ENCODE measurements at places on chromosomes 3 and 15.

- no peak for DNase-seq
Measured at GRCh38 chr3:62416144-62416543, 42.8 kb upstream of the FEZF2 start.

DNA sequence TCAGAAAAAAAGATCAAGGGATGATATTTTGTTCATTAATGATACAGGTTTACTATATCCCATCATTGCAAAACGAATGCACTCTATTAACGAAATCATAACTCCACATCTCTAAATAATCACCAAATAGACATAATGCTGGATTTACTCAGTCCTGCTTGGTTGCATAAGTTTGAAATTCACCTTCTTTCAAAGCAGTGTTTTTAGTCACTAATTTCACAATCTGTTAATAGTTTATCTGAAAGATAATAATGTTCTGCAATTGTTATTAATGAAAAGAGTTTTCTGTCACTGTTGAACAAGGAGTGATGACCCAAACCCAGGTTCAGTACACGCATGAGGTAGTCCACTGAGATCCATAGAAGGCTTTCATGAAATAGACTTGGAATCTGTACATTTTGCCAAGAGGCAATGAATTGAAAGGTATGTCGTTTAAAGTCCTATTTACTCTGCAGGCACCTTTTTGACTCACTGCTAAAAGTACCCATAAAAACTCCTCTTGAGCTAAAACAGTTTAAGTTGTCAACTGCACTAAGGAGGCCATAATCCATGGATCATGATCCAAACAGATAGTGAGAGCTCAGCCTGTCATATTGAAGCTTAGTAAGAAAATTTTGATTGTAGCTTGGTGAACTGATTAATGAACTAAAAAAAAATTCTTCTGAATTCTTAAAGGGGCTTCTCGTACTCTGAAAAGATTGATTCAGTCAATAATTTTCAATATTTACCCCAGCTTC lies 75.6 kb upstream of the MBNL1 start:
- DNase-seq: no peak

- DNase-seq: no peak
Measured at GRCh38 chr3:168574455-168575158, 478.9 kb upstream of the GOLIM4 start.

DNA sequence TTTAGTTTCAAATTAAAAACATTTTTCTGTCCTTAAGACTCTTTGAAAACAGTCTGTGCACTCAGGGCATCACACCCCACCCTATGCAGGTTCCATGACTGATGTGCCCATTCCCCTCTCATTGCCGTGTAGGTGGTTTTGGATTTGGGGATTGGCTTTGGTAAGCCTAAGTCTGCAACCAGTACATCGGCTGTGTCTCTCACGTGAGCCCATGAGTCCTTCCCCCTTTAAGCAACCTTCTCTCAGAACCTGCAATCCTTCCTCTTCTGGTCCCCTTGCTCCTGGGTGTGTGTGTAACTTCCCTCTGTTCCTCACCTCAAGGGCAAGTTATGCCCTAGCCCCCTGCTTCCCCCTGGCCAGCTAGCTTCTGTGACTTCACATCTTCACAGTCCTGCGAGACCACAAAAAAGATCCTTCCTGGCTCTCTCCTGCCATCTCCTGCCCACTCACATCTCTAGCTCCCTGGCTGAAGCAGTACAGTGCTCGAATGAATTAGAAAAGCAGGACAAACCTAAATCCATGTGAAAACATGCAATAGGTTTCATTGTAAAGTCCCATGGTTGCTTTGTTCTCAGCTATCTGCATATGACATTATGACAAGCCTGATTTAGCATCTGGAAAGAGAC lies 126.7 kb downstream of the UACA start:
- no peak for DNase-seq

GRCh38 chr3:112460519-112461195 lies 38.6 kb downstream of the BTLA start:
- no peak for DNase-seq

DNA sequence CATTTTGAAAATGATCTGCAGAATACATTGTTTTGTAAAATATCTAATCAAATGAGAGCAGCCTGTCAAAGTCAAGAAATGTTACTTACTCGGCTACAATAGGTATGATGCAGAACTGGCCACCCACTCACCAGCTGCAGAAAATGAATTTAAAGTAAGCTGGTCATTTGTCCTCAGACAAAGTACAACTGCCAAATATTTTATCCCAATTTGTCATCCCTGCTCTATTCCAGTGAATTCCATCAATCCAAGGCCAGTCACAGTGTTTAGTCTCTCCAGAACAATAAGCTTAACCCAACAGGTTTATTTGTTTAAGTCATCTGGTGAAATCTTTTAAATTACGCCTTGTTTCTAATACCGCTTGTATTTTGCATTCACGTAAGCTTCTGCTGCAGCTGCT lies 46.6 kb upstream of the TCF12 start:
- DNase-seq: no peak

DNA sequence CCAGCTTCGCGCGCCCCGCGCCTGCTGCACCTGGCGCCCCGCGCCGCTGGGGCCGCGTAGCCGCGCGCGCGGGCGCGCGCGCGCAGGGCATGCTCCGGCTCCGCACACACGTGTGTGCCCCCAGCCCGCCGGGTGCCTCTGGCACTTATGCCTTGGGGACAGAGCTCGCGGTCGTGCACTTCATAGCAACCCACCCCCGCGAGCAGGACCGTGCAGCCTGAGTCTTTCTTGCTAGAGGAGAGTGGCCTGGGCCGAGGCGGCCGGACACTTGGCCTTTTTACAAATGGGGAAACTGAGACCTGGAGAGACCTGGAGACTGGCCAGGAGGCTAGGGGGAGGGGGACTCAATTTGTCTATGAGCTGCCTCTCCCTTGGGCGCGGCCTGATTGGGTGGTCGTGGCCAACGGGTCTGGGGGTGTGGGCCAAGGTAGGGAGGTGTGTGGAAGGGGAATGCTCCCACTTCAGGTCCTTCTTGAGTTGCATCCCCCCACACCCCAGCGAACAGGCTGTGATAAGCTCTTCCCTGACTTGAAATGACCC lies 562 bp downstream of the NBEAL2 start:
- no peak for DNase-seq

- no peak for DNase-seq
Measured at GRCh38 chr3:119774444-119774843, 7.5 kb upstream of the NR1I2 start.

DNA sequence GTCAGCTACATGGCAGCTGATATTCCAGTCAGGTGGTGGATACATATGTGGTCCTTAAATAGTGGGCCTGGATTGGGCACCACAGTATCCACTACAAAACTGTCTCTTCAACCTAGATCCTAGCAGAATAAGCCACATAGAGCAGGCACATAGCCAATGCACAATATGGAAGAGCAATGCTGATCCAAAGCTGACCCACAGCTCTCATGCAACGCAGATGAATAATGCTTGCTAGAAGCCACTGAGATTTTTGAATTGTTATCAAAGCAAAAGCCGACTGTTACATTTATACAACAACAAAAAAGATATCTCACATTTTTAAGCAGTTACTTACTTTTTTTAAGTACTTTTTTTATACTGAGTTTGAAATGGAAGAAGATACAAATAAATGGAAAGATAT lies 11.2 kb downstream of the CNTN3 start:
- no peak for DNase-seq

- no peak for DNase-seq
Measured at GRCh38 chr3:31892916-31893573, 88.0 kb downstream of the OSBPL10 start.

- no peak for DNase-seq
Measured at GRCh38 chr3:66490214-66490613, 10.6 kb downstream of the LRIG1 start.

GRCh38 chr3:124597273-124597672 lies 133.0 kb upstream of the UMPS start:
- no peak for DNase-seq

GRCh38 chr3:55174747-55175146 lies 246.9 kb upstream of the LRTM1 start:
- no peak for DNase-seq

- DNase-seq: no peak
Measured at GRCh38 chr3:2993736-2994135, 116.4 kb downstream of the IL5RA start.

DNA sequence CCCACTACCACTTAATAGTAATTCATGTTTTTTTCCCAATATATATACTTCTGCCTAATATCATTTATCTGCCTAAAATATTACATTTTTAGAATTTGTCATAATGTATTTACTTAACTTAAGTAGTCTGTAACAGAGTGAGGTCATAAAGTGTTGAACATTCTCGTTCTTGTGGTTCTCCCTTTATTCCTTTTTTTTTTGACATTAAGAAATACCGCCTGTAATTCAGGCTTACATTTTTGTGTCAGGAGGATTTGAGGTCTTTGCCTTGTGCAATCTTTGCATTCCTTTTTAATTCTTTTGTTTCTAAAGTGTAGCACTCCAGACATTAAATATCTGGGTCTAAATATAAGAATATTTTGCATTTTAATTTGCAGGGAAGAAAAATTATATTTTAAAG lies 315.4 kb downstream of the PTPRG start:
- DNase-seq: no peak

- no peak for DNase-seq
Measured at GRCh38 chr15:60536314-60536713, 57.4 kb upstream of the ICE2 start.

GRCh38 chr3:2856138-2857133 lies 253.7 kb downstream of the IL5RA start:
- no peak for DNase-seq

DNA sequence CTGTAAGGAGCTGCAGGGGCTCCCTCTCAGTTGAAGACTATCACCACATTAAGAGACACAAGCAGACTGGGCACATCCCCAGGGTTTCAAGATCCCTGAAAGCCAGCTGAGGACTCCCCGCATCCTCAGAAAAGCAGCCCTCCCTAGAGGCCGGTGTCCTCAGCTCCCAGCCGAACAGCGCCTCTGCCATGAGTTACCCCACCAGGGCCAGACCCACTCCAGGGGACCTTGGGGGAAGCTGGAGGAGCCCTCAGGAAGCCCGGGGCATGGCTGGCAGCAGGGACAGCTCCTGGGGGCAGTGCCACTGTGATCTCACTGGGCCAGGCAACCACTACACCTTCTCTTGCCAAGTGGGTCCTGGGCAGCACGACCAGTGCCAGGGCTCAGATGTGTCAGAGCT lies 8.1 kb downstream of the KLF15 start:
- no peak for DNase-seq

- no peak for DNase-seq
Measured at GRCh38 chr15:54687628-54688027, 509.1 kb downstream of the RSL24D1 start.

- no peak for DNase-seq
Measured at GRCh38 chr3:189233225-189233858, 61.6 kb downstream of the TPRG1 start.

GRCh38 chr15:100934726-100935125 lies 15.6 kb downstream of the LRRK1 start:
- no peak for DNase-seq

DNA sequence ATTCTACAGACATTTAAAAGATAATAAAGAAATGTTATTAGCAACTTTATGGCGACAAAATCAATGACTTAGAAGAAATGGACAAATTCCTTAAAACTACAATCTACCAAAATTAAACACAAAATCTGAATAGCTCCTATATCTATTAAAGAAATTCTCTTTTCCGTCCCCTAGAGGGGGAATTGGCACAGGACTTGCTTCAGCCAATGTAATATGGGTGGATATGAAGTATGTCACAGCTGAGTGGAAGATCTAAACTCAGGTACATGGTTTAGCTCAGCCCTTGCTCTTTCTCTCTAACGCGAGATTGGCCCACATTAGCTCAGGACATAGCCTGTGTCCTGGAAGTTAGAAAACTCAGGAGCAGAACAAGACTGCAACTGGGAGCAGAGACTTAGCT lies 79.3 kb downstream of the DNAH12 start:
- DNase-seq: no peak

DNA sequence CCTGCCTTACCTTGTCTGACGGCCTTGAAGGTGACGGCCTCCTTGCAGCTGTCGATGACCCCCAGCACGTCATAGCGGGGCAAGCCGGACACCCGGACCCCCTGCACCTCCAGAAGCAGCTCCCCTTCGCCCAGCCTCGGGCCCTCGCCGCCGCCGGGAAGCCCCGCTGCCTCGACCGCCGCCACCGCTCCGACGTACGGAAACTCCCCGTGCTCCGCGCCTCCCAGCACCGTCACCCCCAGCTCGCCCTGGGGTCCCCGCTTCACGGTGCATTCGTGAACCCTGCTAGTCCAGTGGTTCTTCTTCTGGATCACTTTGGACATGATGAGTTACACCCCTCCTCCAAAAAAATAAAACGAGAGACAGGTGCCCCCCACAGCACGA lies 740 bp downstream of the MAGI1 start:
- DNase-seq: no peak

DNA sequence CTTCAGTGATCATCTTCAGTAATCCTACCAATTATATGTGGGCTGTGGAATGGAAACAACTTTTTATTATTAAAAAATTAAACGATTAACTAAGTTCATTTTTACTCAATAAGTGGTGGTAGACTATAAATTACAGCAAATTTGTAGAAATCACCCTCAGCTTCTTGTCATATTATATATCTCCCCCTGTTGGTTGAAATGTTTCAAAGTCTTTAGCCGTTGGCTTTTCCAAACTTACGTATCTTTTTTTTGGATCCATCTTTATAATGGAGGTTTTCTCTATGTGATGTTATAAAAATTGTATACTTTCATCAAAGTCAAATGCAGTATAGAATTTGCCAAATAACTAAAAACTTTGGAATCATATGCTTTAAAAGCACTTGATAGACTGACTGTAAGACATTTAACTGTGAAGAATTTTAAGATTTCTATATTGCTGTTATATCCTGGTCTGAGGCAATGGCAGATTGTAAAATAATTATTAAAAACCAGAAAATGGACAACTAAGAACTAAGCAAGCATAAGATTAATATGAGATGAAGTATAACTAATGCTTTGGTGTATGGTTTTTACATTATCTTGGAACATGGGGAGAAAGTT lies 44.7 kb downstream of the ATP11B start:
- DNase-seq: no peak

- DNase-seq: no peak
Measured at GRCh38 chr3:99878005-99878404, 60.3 kb downstream of the CMSS1 start.

DNA sequence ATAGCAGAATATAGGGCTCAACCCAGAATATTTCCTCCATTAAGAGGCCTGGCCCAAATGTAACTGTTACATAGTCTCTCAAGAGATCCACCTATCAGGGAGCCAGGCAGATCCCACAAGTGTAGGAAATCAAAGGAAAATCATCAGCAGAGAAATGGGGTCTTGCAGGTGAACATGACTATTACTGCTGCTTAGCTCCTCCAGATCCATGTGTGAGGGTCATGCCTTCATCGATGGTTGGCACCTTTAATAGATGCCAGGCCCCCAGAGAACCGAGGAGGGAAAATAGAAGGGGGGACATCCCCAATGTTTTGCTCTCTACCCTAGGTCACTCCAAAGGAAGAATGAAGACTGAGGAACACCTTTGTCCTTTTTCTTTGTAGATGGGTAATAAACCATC lies 1029.9 kb upstream of the CADM2 start:
- DNase-seq: no peak

DNA sequence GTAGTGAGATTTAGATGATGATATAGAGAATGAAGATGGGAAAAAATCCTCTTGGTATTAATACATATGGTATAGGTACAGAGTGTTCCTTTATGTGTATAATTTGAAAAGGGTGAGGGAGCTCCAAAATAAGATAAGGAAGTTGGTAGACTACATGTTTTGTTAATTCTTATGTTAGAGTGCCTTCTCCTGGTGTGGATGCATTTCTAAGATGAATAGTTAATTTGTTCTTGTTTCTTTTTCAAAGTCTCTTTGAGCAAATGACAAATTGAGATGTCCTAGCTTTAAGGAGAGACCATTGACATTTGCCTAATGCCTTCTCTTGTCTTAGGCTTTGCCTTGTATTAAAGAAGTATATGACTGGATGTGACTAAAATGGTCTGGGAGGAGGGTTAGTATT lies 34.1 kb downstream of the AKAP13 start:
- no peak for DNase-seq

Measured in Right ventricle myocardium inferior (tissue), 1 donor.